ENCODE measurements at places on chromosomes 5 and 9. TPM values are rescaled to one million over a fixed set of nuclear protein-coding genes. Genes with fewer than 3 reads are reported as not detected.

The C5orf34 gene
- total RNA-seq = 2.5 TPM

DNA sequence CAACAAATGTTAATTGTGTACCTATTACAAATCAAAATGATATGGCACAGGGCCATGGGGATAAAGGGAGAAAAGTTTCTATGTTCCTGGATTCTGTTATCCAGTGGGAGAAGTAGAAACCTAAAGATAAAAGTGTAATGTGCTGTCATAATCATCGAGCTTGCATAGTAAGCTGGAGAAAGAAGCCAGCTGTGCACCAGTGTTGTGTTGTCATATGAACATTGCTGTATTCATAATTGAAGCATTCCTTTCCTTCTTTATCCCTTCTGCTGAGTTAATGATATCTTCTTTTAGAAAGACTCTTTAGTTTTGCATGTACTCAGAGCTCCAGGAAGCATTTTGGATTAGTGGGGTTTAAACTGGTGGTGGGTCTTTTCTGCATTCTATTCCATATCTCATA is 39.5 kb downstream of the NTRK2 start:
- no peak for DNase-seq

- DNase-seq = no peak
Observed at GRCh38 chr9:80646211-80646610, 1043.1 kb downstream of the TLE1 start.

The CCL27 gene
- not detected for total RNA-seq

The PCDHA9 gene
- total RNA-seq = not detected

The PLPPR1 gene
- total RNA-seq = not detected
